ENCODE measurements at places on chromosomes 5 and 9.

- DNase-seq = no peak
These were observed 16.1 kb upstream of the TSSK1B start for GRCh38 chr5:113450929-113451328.

- DNase-seq = no peak
These were observed 722.9 kb upstream of the RGMB start for GRCh38 chr5:98050583-98050982.

- no peak for DNase-seq
These were observed 72.7 kb downstream of the EPB41L4B start for GRCh38 chr9:109248133-109248581.

DNA sequence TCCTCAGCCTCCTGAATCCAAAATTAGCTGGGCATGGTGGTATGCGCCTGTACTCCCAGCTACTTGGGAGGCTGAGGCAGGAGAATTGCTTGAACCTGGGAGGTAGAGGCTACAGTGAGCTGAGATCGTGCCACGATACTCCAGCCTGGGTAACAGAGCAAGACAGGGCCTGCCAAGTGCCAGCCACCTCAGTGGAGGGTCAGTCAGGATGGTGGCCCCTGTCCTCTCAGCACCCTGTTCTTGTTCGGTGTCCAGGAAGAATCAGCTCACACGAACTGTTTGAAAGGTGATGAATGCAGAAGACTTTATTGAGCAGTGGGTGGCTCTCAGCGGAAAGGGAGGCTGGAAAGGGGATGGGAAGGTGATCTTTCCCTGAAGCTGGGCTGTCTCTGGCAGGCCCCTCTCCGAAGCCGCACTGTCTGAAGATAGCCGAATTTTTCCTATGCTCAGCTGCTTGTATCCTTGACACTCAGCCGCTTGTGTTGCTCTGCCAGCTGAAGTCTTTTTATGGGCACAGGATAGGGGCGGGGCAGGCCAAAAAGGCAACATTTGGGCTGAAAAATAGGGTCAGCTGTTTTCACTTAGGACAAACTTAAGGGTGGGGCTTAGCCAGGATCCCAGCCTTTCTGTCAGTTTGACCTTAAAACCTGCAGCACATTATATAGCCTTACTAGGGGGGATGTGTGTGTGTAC, 50.9 kb downstream of the UBE2R2 start:
- DNase-seq = no peak

GRCh38 chr9:125744616-125745015, 2.6 kb upstream of the PBX3 start:
- no peak for DNase-seq

DNA sequence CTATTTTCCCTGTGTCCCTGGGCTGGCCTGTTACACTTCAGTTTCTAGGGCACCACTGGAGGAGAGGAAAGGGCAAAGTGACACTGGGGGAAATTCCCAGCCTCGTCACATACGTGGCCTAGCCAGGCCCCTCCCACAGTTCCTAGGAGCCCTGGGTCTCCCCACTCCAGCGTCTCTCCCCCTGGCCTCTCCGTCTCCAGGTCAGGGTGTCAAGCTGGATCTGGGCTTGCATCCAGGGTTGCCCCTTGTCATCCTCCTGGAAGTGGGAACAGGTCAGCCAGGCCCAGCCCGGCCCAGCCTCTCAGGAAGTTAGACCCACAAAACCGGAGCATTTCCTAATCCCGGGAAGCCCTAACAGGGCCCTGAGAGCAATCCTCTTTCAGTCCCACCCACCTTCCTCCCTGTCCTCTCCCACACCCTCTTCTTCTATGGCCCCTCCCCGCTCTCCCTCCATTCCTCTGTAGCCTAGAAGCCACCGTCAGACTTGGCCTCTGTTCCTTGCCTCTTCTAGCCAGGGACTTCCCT, 4.7 kb upstream of the TNIP1 start:
- DNase-seq = no peak

DNA sequence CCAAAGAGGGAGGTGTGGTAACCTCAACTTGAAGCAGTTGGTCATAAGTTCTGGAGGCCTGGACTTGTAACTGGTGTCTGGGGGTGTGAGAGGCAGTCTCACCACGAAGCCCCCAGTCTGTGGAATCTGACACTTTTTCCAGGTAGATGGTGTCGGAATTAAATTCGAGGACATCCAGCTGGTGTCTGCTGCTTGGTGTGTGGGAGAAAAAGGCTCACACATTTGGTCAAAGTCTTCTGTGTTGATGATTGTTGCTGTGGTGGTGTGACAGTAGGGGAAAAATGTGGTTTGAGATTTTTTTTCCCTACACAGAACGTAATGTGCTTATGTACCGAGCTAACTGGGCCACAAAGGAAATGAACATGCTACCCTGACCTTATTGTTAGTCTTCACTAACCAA, 251.9 kb downstream of the MAT2B start:
- DNase-seq = no peak

DNA sequence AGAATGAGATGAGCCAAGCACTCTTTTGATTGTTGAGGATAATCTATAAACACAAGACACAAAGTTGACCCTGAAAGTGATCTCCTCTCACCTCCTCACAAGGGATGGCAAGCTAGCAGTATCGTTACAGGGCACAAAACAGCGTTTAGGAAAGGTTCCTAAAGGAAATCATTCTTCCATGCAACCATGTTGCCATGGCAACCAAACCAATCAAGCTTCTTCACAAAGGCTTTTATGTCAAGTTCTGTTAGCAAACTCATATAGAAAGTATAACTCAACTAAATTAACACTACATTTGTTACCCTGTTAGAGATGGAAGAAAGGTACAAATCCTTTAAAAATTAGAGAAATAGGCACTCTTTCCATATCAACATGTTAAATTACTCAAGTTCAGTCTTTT, 1016.8 kb upstream of the DMAC1 start:
- DNase-seq = no peak

DNA sequence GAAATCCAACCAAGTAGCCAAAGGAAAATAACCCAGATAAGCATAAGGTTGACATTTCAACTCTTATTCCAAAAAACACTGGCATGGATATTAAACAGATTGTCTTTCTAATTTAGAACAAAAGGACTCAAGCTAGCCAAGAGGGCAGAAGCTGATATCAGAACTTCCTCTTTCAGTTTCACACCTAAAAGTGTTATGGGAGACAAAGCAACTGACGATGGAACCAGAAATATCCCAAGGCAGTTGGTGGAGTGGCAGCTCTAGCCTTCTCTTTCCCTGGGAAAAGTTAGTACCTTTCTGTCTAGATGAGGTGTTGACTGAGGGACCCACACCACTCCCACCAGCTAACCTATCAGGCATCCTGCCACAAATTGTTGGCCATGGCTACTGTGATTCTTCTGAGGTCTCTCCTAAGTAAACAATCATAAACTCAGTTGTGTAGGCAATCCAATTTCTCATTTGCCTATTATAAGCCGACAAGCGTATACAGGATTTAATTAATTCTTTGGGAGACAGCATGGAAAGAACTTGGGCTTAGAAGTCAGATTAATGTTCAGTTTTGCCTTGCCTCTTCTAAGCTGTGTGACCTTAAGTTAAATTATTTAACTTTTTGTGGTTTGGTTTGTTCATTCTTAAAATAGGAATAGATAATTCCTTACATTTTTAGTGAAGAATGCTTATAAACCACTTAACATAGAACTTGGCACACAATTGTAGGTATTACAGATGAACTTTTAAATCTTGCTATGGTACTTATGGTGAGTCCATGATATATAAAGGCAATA, 110.9 kb upstream of the ADAMTSL1 start:
- DNase-seq = no peak

GRCh38 chr5:139658928-139659667, 10.9 kb downstream of the CXXC5 start:
- DNase-seq = no peak

- DNase-seq = no peak
These were observed 314.1 kb downstream of the PRELID2 start for GRCh38 chr5:145521066-145521465.

GRCh38 chr5:6574537-6575245, 58.2 kb downstream of the NSUN2 start:
- DNase-seq = no peak

DNA sequence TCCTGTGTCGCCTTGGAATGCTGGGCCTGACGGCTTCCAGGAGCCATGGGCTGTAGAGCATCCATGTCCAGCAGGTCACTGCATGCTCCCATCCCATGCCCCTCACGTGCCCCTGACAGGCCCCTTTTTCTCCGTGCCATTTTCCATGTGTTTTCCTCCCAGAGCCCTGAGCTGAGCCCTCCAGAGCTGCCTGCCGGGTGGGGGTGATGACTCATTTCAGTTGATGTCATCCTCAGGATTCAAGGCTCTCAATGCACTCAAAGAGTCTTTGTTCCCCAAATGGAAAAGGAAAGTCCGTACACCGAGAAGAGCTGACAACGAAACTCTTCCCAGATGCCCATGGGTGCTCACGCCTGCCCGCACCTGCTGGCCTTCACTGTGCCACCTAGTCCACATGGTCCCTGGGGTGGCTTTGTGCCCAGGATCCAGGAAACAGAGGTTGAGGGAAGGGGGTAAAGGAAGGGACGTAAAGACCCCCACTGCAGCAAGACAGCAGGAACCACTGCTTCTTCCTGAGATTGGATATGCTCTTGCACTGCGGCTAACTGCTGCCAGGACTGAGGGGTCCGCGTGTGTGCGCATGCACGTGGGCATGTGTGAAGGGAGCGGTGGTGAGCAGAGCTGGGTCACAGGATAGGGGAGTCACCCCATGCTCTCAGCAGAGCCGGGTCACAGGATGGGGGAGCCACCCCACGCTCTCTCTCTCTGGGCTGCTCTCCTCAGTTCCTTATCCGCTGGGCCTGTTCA, 27.6 kb downstream of the COL15A1 start:
- DNase-seq = no peak

- DNase-seq = no peak
These were observed 92.6 kb downstream of the TLE4 start for GRCh38 chr9:79664375-79664831.

DNA sequence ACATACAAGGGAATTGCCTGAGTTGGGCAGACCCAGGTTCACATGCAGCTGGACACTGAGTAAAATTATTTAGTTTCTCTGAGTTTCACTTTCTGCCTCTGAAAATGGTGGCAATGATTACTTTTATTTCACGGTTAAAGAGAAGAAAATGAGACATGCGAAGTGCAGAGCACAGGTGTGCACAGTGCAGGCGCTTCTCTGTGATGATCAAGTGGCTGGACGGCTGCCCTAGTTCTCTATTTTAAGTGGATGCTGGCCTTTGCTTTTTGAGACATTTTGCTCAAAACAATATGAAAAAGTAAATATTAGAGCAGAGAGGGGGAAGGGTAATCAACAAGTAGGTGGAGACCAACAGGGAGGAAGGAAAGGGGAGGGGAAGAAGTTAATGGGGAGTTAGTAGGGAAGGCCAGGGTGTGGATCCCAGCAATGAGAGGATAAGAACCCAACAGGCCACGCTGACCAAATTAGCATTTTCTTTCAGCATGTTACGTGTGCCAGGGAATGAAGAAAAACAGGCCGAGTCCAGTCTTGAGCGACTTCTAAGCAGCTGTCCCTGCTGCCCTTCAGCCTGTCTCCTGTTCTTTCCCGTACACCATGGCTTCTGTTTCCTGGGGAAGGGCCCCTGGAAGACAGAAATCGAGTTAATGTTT, 16.1 kb downstream of the SNX18 start:
- no peak for DNase-seq

DNA sequence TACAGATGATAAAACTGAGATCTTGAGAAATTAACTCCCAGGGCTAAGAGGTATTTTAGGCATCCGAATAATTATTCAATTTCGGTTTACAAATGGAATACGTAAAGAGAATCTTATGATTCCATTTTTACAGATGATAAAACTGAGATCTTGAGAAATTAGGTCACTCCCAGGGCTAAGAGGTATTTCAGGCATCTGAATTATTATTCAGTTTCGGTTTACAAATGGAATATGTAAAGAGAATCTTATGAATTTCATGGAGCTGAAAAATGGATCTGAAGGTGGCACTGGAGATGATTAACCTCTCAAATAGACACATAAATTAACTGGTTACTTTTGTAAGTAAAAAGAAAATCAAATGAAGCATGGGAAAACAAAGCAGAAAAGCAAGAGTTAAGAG, 44.2 kb downstream of the FGF1 start:
- DNase-seq = no peak

GRCh38 chr5:142063376-142063775, 45.2 kb upstream of the NDFIP1 start:
- no peak for DNase-seq

GRCh38 chr9:125332527-125332926, 70.9 kb downstream of the GAPVD1 start:
- DNase-seq = peak; percentile 21

GRCh38 chr5:114308508-114308907, 53.4 kb upstream of the KCNN2 start:
- DNase-seq = no peak

Measured in stimulated activated CD4-positive, alpha-beta T cell treated with anti-CD3 and anti-CD28 coated beads, Interleukin-12 subunit alpha, Interleukin-12 subunit beta, amount 100 ng/mL, for 48 hours (primary cell).